Activated gamma-delta T cell treated with Interleukin-2 at 50 U/mL for 16 hours (primary cell): ENCODE measurements at places on chromosomes 7 and 10.

DNA sequence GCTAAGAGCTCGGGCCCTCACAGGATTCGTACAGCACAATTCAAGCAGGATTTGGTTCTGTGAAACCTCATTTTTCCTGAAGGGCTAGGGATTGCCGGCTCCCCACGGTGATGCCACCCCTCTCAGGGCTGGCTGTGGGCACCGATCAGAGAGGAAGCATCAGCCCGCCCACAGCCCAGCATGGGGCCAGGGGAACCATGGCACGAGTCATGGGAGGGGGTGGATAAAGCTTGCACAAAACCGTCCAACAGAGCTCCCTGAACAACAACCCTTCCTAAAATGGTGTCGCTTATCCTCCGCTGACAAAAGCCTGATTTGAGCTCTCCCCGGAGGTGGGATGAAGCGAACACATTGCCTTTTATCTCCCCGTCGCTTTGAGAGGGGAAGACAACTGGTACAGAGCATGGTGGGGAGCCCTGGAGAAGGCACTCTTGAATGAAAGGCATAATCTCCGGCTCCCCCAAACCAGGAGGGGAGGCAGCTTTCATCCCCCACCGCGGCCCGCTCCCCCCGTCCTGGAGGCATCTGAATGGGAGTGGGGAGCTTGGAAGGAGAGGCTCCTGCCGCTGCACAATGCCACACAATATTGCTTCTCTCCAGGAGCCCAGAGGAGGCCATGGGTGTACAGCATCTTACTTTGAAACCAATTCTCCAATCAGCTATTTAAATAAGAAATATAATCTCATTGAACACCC lies 144.0 kb downstream of the RPS24 start:
- no peak for DNase-seq

DNA sequence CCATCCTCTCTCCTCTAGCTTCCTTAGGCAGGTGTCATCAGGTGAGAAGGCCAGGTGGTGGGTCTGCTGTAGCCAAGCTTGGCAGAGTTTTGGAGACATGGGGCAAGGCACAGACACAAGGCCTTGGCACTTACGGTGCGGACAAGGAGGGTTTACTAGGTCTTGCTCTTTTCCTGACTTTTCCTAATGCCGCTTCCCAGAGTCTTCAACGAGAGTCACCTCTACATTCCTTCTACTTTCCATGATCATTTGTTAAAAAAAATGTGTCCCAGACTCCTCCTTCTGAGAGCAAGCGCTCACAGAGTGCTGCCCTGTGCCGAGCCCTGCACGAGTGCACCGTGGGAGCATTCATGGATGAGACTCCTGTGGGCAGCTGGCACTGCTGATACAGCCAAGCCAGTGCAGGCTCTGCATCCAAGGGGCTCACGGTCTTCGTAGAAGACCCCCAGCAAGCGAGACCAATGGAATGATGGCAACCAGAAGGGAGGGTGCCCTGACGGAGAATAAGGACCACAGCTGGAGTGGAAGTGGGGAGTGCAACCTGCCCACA lies 243.0 kb upstream of the MKI67 start:
- no peak for DNase-seq

- no peak for DNase-seq
Measured at GRCh38 chr10:32952094-32952493, 5.9 kb downstream of the ITGB1 start.

- no peak for DNase-seq
Measured at GRCh38 chr7:156764766-156765165, 124.2 kb downstream of the RNF32 start.

GRCh38 chr7:86844608-86845007 lies 200.9 kb downstream of the GRM3 start:
- DNase-seq: no peak
